Body of pancreas (tissue), 4 donors: ENCODE measurements at places on chromosomes 7 and 10. TPM values are rescaled to one million over a fixed set of nuclear protein-coding genes. Genes with fewer than 3 reads are reported as not detected.

Gene UBN2
- total RNA-seq: 14.0 TPM

DNA sequence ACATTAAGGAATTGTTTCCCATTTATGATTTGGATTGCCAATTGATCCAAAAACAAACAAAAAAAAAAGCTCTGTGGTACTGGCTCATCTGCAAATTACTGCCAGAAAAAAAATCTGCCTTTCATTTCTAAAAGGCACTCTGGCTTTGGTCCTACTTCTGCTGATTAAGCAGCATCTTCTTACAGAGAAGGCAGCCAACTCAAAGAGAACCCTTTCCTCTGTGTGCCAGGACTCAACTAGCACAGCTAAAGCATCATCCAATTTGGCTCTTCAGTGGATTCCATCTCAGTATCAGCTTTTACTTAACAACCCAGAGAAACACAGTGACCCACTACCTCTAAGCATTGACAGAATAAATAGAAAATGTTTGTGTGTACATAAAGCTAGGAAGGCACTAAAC, 80.6 kb downstream of the GSAP start:
- H3K36me3 ChIP-seq: no peaks in the 10 kb centered on the region
- no peak for DNase-seq
- no peaks in the 10 kb centered on the region for H3K27me3 ChIP-seq
- no peak overlapping the region for H3K4me3 ChIP-seq
- H3K4me1 ChIP-seq: no peaks in the 10 kb centered on the region

Gene DNAJC12
- total RNA-seq: 8.2 TPM

DNA sequence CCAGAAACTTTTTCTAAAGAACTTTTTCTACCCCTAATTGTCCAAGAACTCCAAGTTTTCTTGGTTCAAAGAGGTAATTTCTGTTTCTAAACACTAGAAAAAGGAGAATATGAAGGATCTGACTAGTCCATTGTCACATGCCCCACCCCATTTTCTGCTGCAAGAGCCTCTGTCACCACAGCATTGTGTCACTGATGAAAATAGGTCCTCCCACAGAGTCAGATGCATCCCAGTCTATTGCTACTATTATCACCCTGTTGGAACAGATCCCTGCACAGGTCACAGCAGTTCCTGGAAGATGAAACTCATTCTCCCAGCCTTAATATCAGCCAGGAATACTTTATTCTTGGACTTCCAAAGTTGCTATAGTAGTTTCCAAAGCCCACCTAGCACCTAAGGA, 7.5 kb upstream of the CFTR start:
- no peak overlapping the region for H3K27ac ChIP-seq
- DNase-seq: no peak
- no peaks in the 10 kb centered on the region for H3K36me3 ChIP-seq
- no peak overlapping the region for H3K4me3 ChIP-seq

GRCh38 chr7:85067371-85067770, 119.5 kb downstream of the SEMA3D start:
- no peak overlapping the region for H3K4me3 ChIP-seq
- no peak overlapping the region for H3K27ac ChIP-seq
- no peak for DNase-seq
- H3K36me3 ChIP-seq: no peaks in the 10 kb centered on the region
- no peaks in the 10 kb centered on the region for H3K27me3 ChIP-seq
- no peaks in the 10 kb centered on the region for H3K4me1 ChIP-seq

Gene NCAPG2
- total RNA-seq: 0.66 TPM

Gene CPA4
- 10.2 TPM for total RNA-seq
